ENCODE measurements at places on chromosomes 3 and 15.
A peak's percentile ranks its signal among the peaks of the same experiment; 100 is the strongest.

- peak; percentile 26 for DNase-seq
Measured at GRCh38 chr3:101725194-101725889, 928 bp downstream of the CEP97 start.

- DNase-seq, result no peak
Measured at GRCh38 chr15:52056001-52056400, 37.0 kb downstream of the MAPK6 start.

GRCh38 chr3:101848326-101848725 is 988 bp upstream of the NFKBIZ start:
- DNase-seq, result peak; percentile 92

DNA sequence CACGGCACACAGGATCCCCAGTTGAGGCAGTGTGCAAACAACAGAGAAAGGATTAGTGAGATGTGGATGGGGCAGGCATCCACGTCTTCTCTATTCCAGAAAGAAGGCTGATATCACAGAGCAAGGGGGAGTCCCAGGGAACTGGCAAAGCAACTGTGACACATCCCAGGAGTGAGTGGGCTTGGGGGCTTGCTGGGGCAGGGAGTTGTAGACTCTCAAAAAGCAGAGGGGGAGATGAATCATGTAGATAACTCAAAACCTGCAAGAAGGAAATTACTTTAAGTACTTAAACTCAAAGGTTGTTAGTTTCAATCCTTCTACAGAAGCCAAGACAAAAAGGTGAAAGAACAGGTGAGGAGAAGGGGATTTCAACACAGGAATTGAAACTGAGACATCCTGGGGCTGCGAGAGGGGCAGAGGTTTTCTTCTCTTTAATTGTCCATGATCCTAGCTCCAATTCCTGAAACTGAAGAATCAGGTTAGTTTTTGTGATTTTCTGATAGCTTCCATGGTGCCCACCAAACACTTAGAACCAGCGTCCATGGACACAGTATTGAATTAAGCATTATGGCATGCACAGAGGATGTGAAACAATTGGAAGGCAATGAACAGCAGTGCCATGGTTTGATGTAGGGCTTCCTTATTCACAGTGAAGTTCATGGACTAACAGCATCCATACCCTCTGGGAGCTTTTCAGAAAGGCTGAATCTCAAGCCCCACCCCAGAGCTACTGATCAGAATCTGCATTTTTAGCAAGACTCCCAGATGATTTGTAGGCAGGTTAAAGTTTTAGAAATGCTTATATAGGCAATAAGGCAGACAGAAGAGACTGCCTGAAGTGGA is 52.0 kb downstream of the CCR3 start:
- DNase-seq, result no peak

DNA sequence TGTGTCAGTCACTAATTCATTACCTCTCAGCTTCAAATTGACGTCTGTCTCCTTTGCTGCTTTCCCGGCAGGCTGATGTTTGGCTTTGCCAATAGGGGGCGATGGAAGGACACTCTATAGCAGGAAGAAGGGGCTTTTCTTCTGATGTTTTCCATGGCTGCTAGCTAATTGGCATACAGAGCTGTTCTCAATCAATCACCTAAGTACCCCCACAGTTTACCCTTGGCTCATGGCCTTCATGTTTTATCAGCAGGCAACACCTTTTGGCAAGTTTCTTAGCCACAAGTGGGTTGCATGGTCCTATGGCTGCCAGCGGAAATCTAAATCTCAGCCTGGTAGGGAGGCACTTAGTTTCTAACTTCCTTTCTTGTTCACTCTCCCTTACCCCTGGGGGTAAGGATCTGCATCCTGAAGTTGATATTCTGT is 45.0 kb downstream of the ESYT3 start:
- DNase-seq, result peak; percentile 37

- peak; percentile 19 for DNase-seq
Measured at GRCh38 chr3:126245811-126246727, 65.7 kb upstream of the ALDH1L1 start.

DNA sequence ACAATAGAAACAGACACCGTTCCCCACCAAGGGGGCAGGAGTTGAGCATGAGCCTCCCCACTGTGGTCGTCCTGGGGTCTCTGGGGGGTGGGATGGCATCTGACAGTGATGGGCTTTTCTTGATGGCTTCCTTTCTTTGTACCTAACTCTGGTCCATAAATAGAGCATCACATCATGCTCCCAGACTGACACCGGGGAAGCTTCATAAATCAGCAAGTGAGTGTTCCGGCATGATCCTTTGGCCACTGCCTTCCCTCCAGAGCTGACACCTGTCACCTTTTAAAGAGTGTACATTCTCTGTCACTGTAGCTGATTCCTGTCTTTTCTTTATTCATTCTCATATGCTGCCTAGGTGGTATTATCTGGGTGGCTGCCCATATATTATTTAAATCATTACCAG is 129.9 kb downstream of the ROBO2 start:
- no peak for DNase-seq

DNA sequence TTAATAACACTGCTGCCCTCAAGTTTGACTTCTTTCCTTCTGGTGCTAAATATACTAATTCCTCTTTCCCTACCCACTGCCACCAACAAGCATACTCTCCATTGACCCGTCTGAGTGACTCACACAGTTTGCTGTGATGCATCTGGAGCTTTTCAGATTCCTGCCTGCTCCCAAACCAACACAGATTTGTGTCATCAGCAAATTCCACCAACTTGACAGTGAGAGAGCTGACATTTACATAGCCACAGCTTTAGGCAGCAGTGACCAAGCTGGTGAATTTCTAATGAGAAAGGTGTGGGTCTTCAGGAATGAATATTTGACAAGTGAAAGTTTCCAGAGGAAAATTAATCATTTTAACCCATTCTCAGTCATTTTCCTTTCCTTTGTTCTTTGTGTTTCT is 96.5 kb upstream of the PRICKLE2 start:
- DNase-seq, result no peak

- DNase-seq, result peak; percentile 84
Measured at GRCh38 chr3:188152660-188153436, 1.1 kb upstream of the LPP start.

- peak; percentile 44 for DNase-seq
Measured at GRCh38 chr15:72229076-72229946, 1.7 kb downstream of the PKM start.

All from large intestine (tissue), 12 donors.